Activated T-cell treated with anti-CD3 and anti-CD28 coated beads for 24 hours (primary cell): ENCODE measurements at places on chromosomes 16 and 17.

DNA sequence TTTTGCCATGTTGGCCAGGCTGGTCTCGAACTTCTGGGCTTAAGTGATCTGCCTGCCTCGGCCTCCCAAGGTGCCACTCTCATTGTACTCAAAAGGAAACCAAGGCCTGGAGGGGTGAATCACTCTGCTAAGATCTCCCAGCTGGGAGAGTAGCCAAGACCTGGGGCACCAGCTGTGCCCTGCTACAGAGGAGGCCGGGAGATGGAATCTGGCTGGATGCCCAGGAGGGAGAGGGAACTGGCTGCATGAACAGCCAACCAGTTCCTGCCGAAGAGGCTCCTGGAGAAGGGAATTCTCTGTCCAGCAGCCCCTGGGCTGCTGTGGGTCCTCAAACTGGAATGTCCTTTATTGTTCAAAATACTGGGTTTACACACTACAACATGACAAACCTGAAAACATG, 238.7 kb upstream of the CIBAR2 start:
- DNase-seq: no peak

DNA sequence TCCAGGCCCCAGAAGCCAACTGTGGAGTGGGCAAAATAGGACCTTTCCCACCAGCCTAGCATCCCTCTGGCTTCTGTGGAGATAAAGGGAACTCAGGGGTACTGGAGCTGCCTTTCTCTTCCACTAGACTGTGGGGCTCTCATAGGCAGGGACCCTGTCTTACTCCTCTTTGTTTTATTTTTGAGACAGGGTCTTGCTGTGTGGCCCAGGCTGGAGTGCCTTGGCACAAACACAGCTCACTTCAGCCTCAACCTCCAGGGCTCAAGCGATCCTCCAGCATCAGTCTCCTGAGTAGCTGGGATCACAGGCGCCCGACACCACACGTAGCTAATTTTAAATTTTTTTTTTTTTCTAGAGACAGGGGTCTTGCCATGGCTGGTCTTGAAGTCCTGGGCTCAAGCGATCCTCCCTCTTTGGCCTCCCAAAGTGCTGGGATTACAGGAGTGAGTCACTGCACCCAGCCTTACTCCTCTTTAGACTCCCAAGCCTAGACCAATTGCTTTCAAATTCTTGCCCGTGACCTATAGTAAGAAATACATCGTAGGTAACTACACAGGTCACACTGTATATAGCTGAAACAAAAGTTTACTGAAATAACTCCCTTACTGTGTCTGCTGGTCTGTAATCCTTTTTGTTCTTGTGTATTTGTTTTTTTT, 2.6 kb downstream of the RAI1 start:
- no peak for DNase-seq

DNA sequence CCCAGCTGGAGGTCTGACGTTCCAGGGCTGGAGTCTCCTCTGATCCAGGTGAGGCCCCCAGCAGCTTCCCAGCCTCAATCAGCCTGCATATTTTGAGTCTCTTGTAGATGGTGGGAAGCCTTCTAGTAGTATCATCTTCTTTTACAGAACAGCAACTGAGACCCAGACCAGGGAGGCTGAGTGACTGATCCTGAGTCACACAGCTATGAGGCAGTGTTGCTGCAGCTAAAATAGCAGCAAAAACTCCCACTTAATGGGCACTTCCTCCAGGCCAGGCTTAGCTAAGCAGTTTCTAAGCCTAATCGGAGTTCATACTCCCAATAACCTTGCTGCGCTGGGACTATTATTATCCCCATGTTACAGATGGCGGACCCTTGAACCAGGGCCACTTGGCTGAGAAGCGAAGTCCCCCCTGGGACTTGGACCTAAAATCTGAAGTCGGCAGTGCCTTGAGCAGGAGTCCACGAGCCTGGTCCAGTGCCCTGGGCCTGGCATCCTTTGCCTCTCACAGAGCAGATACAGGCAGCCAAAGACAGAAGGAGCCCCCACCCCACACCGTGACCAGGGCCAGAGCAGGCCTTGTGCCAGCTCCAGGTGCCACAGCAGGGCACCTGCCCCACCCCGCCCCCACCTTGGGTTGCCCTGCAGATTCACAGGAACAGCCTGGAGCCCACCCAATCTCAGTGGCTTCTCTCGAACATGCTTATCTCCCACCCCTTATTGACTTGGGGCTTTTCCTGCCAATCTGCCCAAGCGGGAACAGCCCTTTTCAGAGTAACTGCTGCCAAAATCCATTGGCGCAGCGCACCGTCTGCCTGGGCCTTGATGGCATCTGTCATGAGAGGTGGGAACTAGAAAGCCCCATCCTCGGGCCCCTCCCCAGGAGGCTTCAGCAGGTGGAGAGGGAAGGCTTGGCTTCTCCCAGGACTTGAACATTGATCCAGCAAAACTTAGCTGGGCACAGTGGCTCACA, 65.1 kb downstream of the SOCS1 start:
- DNase-seq: no peak

- no peak for DNase-seq
These were observed 159.7 kb upstream of the CDH11 start for GRCh38 chr16:65281586-65281985.

DNA sequence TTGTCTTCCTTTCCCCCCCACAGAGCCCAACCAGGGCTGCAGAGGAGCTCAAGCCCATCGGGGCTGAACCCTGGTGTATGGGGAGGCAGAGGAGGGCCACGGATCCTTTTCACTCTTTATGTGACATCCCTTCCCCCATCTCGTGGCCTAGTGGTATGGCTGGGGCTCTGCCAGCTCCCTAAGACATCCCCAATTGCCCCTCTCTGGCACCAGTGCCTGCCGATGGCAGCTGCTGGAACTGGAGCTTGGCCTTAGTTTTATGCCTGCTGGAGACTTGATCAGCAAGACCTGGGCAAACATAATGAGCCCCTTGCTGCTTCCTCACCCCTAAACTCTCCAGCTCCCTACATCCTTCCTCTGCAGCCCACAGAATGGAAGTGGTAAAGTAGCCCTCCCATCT, 8.0 kb upstream of the TOP2A start:
- DNase-seq: no peak

DNA sequence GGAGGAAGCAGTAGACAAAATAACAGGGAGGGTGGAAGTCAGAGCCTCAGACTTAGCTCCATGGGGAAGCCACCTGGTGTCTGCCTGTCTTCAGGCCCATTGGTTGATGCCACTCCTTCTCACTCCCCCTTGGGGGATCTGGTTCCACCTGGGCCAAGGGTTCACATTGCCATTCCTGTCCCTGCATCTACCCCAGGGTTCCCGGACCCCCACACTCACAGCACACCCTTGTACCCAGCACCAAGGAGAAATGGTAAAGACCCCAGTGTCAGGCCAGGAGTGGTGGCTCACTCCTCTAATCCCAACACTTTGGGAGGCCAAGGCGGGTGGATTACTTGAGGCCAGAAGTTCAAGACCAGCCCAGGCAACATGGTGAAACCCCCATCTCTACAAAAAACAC, 1.0 kb upstream of the CA7 start:
- DNase-seq: no peak

DNA sequence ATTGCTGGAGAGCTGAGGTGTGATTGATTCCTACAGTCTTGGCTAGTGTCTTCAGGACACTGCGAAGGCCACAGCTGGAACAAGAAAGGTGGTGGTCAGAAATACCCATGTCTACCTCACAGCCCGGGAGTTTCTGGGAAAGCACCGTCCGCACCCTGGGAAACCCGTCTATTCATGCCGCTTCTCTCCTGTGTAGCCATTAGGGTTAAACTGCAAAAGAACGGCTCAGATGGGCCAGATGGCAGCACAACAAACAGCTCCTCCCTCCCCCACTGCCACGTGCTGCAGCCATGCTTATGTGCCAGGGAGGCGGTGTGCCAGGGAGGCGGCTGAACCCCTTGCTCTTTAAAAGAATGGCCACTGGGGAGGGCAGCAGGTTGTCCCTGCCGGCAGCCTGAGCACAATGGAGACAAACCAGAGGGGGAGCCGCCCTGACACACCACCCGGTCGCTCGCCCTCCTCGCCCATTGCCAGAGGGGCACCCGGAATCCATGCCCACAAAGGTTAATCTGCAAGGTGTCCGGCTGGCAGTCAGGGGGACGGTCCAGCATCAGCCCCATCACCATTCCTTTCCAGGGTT, 65.2 kb downstream of the CYTH1 start:
- DNase-seq: no peak
